Central memory CD4-positive, alpha-beta T cell (primary cell): ENCODE measurements at places on chromosomes 6 and 20.

GRCh38 chr6:73746787-73747186, 50.8 kb downstream of the CD109 start:
- no peak for DNase-seq

DNA sequence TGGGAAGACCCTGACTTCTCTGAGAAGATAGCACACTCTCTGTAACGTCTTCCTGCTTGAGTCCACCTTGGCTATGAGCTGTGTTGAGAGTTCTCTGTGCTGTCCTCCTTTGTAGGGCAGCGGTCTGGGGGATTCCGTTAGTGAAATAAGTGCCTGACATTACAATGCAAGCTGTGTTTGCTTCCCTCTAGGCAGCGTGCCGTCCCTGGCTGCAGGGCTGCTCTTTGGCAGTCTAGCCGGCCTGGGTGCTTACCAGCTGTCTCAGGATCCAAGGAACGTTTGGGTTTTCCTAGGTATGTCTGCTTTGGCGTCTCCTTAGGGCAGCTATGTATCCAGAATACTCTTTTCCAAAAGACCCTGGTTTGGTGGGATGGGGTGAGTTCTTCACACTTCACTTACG, 2.8 kb downstream of the TMEM14C start:
- DNase-seq: no peak

DNA sequence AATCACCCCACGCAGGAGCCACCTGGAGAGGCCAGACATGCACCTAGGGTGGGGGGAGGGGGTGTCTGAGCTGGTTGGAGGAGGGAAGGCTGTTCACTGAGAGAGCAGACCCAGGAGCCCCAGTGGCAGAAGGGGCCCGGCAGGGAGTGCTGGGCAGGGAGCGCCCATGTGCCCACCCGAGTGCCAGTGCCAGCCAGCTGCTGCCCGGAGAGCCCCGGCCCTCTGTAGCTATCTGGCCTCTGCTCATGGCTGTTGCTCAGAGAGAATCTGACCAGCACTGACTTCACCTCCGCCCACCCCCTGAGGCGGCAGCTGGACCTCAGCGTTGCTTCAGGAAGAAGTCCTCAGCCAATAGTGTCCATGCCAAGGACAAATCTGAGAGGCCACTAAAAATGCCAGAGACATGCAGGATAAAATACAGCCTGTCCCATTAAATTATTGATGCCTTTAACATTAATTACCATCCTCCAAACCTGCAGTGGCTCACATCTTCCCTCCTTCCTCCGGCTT, 22.8 kb downstream of the SLC17A9 start:
- DNase-seq: no peak

GRCh38 chr6:26175428-26176181, 88.4 kb downstream of the HFE start:
- DNase-seq: peak; percentile 63

DNA sequence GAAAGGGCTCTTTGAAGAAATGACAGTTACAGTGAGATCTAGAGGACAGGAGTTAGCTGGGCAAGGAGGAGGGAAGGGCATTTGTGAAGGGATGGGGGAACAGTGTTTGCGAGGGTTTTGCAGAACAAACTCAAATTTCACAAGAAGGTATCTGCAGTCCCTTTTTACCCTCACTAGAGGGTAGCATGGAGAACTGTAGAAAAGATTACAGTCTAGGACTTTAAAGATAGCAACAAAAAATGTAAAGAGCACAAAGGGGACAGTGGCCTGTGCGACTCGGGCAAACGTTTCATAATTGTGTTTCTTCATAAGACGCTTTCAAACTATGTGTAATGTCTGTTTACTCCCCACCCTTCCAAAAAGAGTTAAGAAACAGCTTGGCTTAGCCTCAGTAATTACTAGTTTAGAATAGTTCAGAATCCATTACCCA, 21.2 kb upstream of the ASXL1 start:
- DNase-seq: no peak

DNA sequence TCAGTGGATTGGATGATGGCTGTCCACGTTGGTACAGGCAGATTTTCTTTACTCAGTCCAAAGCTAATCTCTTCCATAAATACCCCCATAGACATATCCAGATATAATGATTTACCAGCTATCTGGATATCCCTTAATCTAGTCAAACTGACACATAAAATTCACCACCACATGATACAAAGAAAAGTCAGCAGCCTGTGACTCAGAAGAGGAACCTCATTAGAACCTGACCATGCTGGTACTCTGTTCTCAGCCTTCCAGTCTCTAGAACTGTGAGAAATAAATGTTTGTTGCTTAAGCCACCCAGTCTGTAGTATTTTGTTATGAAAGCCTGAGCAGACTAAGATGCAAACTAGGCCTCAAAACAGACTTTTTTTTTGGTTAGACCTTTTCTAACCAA, 431.3 kb upstream of the RNF217 start:
- DNase-seq: no peak

GRCh38 chr6:140203661-140204147, 829.3 kb upstream of the CITED2 start:
- no peak for DNase-seq

- DNase-seq: peak; percentile 82
Observed at GRCh38 chr6:32984622-32985389, 16.4 kb downstream of the BRD2 start.

- peak; percentile 35 for DNase-seq
Observed at GRCh38 chr6:158605266-158605878, 39.2 kb downstream of the DYNLT1 start.
